ENCODE measurements at places on chromosomes 1 and 21.
A peak's percentile ranks its signal among the peaks of the same experiment; 100 is the strongest.

DNA sequence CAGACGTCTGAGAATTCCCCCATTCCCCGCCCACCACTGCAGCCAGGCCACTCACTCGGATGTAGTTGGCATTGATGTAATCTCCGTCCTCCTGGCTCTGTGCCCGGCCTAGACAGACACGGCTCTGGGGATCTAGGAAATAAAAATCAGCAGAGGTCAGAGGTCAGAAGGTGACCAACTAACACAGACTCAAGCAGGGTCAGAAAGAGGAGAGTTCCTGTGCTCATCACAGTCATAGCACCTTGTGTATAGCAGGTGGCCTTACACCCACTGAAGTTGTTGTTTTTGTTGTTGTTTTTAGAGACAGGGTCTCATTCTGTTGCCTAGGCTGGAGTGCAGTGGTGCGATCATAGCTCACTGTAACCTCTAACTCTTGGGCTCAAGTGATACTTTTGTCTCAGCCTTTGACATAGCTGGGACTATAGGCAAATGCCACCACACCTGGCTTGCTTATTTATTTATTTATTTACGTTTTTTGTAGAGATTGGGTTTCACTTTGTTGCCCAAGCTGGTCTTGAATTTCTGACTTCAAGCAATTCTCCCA is 4.9 kb downstream of the PTPN7 start:
- DNase-seq = no peak
- H3K27ac ChIP-seq = no peak overlapping the region
- no peaks in the 10 kb centered on the region for H3K4me1 ChIP-seq

DNA sequence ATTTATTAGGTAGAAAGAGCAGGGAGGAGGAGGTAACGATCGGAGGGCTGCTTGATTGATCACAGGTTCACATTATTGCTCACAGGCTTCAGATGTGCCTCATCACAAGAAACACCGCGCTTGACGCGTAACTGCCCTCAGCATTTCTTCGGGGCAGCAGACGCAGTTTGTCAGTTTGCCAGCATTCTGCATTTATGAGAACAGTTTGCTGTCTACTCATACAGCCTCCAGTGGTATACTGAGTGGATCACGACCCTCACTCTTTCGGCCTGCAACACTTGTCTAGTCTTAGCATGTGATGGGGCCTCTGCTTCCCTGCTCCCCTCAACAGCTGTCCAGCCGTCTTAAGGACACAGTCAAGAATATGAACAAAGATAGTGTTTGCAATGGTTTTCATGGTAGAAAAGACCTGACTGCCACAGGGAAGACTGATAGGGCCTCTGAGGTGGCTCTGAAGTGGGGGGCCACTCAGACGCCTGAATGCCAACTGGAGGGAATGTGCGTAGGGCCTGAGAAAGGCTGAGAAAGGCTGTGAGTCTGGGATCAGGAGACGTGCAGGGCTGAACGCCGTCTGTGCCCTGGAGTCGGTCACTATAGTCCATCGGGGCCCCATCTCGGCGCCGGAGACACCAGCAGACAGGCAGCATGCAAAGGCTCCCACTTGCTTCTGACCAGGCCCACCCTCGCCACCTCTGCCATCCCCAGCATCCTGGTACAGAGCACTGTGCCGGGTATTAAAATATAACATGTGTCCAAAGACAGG is 45.0 kb downstream of the UBE2G2 start:
- H3K4me1 ChIP-seq = no peaks in the 10 kb centered on the region
- no peak overlapping the region for H3K4me3 ChIP-seq
- no peaks in the 10 kb centered on the region for H3K27me3 ChIP-seq
- no peaks in the 10 kb centered on the region for H3K36me3 ChIP-seq
- no peak for DNase-seq

DNA sequence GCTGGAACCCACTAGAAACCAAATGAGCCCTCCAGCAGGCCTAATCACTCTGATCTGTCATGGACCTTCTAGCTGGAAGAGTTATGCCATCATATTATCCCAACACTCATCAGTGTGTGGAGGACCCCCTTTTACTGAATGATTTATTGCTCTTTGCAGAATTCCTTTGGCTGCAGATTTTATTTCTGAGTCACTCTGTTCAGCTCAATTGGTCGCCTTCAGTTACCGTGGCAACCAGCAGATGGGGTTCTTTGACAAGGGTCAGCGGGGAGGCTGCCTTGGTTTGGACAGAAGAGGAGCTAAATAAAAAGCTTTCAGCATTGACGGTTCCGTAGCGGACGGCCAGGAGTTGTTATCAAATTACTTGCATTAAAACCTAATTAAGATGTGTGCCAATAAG is 220.1 kb downstream of the SDCCAG8 start:
- no peaks in the 10 kb centered on the region for H3K36me3 ChIP-seq
- no peak overlapping the region for H3K4me3 ChIP-seq
- no peak overlapping the region for H3K27ac ChIP-seq
- no peaks in the 10 kb centered on the region for H3K27me3 ChIP-seq
- H3K4me1 ChIP-seq = peaks cover 61% of the 10 kb centered on the region

DNA sequence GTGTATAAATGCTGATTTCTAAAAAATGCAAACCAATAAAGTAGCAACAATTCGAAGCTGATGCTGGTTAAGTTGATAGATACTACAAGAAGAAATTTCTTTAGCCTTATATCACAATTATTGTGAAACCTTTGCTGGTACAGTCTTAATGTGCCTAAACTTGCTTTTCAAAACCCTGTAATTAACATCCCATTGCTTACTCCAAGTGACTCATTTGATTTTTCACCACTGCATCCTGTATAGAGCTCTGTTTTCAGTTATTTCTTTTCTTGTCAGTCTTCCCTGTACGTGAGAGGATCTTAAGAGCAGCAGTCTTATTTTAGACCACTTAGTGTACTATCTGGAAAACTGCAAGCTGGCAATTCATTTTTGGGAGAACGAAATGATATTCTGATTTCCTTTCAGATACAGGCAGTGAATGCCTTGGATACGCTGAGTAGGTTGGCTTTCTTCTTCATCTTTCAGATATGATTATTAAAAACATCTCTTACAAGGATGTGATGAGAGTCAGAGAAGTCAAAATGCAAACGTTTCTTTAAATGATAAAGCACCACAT is 210.3 kb downstream of the KCTD3 start:
- H3K4me3 ChIP-seq = no peak overlapping the region
- no peaks in the 10 kb centered on the region for H3K4me1 ChIP-seq
- DNase-seq = no peak
- H3K36me3 ChIP-seq = no peaks in the 10 kb centered on the region
- H3K27me3 ChIP-seq = no peaks in the 10 kb centered on the region

- peaks cover 39% of the 10 kb centered on the region for H3K4me1 ChIP-seq
- H3K4me3 ChIP-seq = no peak overlapping the region
- no peaks in the 10 kb centered on the region for H3K36me3 ChIP-seq
- H3K27ac ChIP-seq = no peak overlapping the region
Observed at GRCh38 chr1:21912038-21912758, 24.9 kb downstream of the HSPG2 start.

DNA sequence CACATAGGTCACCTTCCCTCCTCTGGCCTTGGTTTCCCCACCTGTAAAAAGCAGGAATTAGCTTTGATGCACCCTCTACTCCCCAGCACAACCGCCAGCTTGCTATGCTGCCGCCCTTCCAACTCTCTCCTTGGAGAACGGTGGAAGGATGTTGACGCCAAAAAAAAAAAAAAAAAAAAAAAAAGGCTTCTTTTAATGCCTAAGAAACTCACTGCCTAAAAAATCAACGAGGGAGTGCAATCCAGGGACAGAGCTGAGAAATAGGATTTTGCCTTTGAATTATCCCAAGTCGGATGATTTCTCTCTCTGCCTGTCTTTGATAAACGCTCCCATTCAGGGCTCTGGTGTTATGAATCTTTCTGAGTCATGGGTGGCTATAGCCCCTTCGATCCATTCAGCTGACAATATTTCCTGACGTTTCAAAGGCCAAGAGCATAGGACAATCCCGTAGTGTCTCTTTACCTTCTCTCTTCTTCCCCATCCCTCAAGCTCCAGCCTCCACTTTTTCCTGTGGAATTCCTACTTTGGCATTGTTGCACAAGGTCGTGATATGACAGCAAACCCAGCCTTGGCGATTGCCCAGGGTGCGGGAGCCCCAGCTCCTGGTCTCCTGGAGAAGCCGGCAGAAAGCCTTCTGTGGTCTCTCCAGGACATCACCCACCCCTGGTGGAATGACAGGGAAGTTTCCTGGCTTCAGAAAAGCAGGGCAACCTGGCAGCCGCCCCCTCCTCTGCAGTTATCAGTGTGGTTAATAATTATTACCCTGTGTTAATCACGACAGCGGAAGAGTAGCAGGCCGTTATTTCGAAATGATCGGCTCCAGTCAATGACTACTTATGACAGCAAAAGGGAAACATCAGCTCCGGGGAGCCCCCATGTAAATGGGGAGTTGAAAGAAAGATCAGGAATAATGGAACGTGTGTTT is 8.0 kb upstream of the PLXNA2 start:
- H3K36me3 ChIP-seq = no peaks in the 10 kb centered on the region
- H3K4me1 ChIP-seq = peaks cover 43% of the 10 kb centered on the region
- DNase-seq = peak; percentile 49
- no peak overlapping the region for H3K27ac ChIP-seq
- H3K27me3 ChIP-seq = peaks cover 4% of the 10 kb centered on the region

GRCh38 chr1:232483826-232484225 is 146.1 kb downstream of the SIPA1L2 start:
- H3K4me1 ChIP-seq = no peaks in the 10 kb centered on the region
- DNase-seq = no peak
- no peaks in the 10 kb centered on the region for H3K36me3 ChIP-seq
- H3K27ac ChIP-seq = no peak overlapping the region
- no peaks in the 10 kb centered on the region for H3K27me3 ChIP-seq

DNA sequence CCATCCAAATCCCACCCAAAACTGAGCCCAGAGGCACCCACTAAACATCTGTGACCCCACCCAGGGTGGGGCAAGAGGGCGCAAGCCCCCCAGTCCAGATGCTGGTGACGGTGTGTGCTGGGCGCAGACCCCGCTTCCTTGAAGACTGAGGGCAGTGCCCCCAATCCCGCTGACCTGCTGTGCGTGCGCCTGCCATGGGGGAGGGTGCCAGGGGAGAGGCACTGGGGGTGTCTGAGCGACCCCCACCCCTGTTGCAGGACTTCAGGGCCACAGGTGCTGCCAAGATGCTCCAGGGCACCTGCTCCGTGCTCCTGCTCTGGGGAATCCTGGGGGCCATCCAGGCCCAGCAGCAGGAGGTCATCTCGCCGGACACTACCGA is 13.3 kb downstream of the COL6A2 start:
- H3K27me3 ChIP-seq = no peaks in the 10 kb centered on the region
- no peak overlapping the region for H3K4me3 ChIP-seq
- H3K36me3 ChIP-seq = no peaks in the 10 kb centered on the region
- H3K27ac ChIP-seq = no peak overlapping the region

GRCh38 chr1:12677565-12677964 is 33.7 kb downstream of the AADACL4 start:
- no peak overlapping the region for H3K4me3 ChIP-seq
- H3K27ac ChIP-seq = no peak overlapping the region
- no peak for DNase-seq

GRCh38 chr1:61446531-61446991 is 278.4 kb downstream of the TM2D1 start:
- no peaks in the 10 kb centered on the region for H3K36me3 ChIP-seq
- H3K27ac ChIP-seq = no peak overlapping the region
- no peak for DNase-seq
- H3K4me1 ChIP-seq = no peaks in the 10 kb centered on the region
- H3K4me3 ChIP-seq = no peak overlapping the region

DNA sequence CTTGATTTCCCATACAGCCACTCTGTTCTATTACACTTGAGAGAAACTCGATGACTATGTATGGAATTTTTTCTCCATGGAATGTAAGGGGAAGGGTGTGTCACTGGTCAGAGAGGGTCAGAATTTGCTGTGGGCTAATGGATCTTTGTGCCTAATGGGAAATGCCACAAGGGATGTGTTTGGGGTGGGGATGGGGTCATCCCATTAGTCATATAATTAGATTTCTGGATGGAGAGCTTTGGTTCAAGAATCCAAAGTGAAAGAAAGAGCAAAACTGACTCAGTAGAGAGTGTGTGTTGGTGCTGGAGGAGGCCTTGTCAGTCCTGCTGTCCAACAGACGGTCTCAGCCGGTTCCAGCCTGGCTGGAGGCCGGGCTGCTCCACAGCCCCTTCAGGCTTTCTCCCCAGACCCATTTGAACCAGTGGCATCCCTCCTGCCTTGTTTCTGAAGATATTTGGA is 86.4 kb downstream of the LAMC2 start:
- H3K4me1 ChIP-seq = no peaks in the 10 kb centered on the region
- no peak for DNase-seq
- H3K36me3 ChIP-seq = no peaks in the 10 kb centered on the region
- no peak overlapping the region for H3K4me3 ChIP-seq
- H3K27me3 ChIP-seq = no peaks in the 10 kb centered on the region

DNA sequence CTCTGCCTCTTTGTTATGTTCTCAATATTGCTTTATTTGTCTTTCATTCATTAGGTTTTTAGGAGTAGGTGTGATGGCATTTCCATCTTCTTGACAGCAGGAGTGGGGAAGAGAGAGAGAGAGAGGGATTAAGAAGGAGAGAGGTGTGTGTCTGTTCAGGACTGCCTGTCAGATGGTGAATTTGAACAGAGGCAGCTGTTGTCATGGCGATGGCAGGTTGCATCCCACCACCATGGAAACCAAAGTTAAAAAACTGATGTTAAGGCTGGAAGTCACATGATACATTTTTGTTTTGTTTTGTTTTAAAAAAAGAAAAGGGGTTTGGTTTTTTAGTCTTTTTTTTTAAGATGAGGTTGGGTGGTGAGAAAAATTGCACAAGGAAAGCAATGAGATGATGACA is 18.3 kb downstream of the CACNA1E start:
- H3K27ac ChIP-seq = no peak overlapping the region
- peaks cover 13% of the 10 kb centered on the region for H3K4me1 ChIP-seq
- H3K36me3 ChIP-seq = no peaks in the 10 kb centered on the region
- H3K27me3 ChIP-seq = no peaks in the 10 kb centered on the region
- peak; percentile 33 for DNase-seq
- H3K4me3 ChIP-seq = no peak overlapping the region

DNA sequence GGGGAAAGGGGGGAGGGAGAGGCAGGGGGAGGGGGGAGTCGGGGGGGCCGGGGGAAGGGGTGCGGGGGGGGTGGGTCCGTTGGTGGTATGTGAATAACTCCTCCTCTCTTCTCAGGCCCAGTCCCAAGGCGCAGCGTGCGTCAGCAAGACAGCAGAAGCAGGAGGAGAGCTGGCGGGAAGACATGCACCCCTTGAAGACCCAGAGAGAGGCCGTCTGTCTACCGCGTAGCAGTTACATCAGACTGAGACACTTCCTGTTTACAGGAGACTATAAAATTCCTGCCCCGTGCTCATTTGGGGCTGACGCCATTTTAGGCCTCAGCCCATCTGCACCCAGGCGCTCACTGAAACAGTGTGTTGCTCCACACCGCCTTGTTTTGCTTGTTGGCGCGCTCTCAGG is 55.3 kb downstream of the SETD4 start:
- H3K27ac ChIP-seq = no peak overlapping the region
- no peak for DNase-seq
- no peaks in the 10 kb centered on the region for H3K36me3 ChIP-seq
- no peaks in the 10 kb centered on the region for H3K27me3 ChIP-seq
- no peaks in the 10 kb centered on the region for H3K4me1 ChIP-seq
